ENCODE measurements at places on chromosomes 6 and 20.

GRCh38 chr6:14470671-14471070, 353.1 kb downstream of the CD83 start:
- no peak for DNase-seq

DNA sequence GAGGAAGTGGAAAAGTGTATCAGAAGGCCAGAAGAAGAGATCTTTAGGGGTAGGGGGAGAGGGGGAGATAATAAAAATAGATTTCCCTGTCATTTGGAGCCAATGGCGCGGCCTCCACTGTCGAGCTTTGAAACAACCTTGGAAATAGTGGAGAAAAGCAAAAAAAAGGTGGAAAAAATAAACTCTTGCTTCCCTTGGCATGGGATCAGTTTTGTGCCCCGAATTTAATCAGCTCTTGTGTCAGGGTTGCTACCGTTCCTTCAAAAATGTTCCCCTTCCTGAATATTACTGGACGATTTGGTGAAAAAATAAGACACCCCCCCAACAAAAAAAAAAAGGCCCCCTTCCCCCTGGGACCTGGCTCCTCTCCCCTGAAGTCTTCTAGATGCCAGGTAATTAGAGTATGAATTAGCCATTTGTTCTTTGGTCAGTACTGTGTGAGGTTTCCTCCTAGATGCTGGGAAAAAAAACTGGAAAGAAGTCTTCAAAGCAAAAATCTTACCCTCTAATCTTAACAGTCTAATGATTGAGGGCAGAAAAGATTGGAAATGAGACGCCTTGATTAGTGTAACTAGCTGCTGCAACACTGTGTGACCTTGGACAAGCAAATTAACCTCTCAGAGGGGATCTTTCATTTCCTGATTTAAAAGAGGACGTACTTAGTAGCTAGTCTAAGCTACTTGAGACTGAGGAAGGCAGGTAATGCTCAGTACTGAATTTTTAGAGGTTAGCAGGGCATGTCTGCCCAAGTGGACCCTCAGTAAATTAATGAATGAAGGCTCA, 872 bp upstream of the RBM39 start:
- DNase-seq = peak; percentile 61

DNA sequence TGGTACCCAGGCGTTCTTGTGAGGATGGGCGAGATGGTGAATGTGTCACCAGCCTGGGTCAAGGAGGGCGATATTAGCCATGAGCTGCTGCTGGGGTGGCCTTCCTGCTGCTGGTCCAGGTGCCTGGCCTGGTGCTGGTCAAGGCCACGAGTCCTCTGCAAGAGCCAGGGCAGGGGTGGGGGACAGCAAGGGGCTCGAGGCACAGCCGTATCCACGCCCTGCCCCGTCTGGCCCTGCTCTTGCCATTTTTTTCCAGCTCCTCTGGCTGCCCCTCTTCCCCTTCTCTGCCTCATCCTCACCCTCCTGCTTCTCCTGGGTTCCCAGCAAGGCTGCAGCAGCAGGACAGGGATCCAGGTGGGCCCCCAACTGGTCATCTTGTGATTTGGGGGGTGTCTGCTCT, 51.2 kb downstream of the CDH4 start:
- DNase-seq = no peak

GRCh38 chr6:3331971-3332370, 73.2 kb downstream of the PSMG4 start:
- DNase-seq = no peak

DNA sequence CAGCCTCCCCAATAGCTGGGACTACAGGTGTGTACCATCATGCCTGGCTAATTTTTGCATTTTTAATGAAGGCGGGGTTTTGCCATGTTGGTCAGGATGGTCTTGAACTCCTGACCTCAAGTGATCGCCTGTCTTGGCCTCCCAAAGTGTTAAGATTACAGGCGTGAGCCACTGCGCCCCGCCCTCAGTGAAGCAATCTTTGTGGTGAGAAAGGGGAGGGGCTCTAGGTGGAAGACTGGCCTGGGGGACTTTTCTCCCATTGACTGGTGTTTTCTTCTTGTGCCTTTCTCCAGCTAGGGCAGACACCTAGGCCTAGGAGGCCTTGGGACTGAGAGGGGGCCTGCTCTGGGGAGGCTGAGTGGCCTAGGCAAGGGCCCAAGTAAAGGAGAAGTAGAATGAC, 84.1 kb downstream of the DNAAF9 start:
- DNase-seq = peak; percentile 13

DNA sequence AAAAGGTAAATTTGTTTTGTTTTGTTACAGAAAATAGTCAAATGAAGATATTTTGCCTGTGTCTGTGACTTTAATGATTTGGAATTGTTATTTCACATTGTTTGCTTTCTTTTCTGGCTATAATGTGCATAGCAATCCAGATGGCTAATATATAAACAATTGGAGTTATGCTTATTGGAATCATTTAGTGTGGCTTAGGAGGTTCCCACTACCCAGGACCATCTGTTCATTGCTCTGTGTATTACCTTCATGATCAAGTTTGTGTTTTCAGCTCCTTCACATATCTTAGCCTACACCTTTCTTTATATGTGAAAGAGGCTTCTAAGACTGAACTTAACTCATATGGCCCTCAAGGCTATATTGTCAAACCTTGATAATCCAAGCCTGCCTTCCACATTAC, 232.9 kb downstream of the BCKDHB start:
- no peak for DNase-seq

GRCh38 chr20:59822291-59823029, 111.0 kb downstream of the SYCP2 start:
- DNase-seq = no peak

GRCh38 chr6:4388675-4389074, 253.3 kb upstream of the ECI2 start:
- no peak for DNase-seq

DNA sequence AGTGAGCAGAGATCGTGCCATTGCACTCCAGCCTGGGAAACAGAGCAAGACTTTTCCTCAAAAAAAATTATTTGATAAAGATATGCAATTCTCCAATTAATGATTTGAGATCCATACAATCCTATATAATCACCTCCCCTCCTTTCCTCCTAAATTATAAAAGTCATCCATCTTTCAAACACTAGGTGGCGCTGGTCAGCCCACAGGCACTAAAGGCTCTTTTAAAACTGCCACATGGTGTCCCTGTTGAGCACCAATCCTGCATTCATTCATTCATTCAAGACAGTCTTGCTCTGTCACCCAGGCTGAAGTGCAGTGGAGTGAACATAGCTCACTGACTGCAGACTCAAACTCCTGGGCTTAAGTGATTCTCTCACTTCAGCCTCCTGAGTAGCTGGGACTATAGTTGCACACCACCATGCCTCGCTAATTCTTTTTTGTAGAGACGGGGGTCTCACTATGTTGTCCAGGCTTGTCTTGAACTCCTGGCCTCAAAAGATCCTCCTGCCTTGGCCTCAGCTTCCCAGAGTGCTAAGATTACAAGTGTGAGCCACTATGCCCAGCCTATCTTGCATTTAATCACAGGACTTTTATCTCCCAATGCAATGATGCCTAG, 58.7 kb upstream of the SLC2A12 start:
- DNase-seq = peak; percentile 76

DNA sequence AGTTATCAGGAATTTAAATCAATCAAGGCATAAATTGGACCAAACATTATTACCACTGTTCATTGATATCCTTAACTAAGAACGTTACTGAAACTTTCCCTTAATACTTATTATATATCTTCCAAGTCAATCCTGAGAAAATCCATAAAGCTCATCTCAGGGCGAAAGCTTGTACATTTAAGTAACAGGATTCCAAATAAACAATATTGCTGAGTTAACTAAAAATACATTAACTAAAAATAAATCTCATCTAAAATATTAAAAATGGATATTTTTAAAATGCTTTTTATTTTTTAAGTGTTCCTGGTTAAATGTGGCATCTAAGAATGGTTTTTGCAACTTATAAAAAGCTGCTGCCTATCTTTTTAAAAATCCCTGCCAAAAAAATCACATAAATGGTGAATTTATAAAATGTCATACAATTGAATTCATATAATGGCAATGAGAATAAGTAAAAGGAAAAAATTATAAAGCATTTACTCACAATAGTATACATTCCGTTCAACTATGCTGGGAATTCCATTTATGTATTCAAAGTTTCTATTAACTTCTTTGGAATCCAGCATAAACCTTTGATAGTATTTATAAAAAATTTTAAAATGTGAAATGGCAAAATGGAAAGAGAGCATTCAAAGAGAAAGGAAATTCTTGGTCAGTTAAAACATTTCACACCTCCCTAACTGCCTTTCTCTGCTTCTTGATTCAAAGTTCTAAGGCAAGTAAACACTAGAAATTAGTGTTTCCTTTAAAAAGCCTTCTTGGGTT, 20.8 kb upstream of the GMDS start:
- no peak for DNase-seq

GRCh38 chr6:131894493-131895424, 56.4 kb downstream of the CCN2 start:
- no peak for DNase-seq

- peak; percentile 62 for DNase-seq
Observed at GRCh38 chr6:36692220-36692619, 5.4 kb upstream of the RAB44 start.

- DNase-seq = no peak
Observed at GRCh38 chr6:149237464-149237863, 80.0 kb upstream of the TAB2 start.

GRCh38 chr6:169847901-169848311, 96.5 kb downstream of the ERMARD start:
- no peak for DNase-seq

- DNase-seq = no peak
Observed at GRCh38 chr6:31864818-31865204, 2.2 kb upstream of the NEU1 start.

Data from activated CD4-positive, alpha-beta T cell treated with anti-CD3 and anti-CD28 coated beads, Interleukin-2, Interleukin-6, amounts not matched to agents 100 ng/mL and 50 ng/mL, durations not matched to agents 16 hours and 8 hours (primary cell).